ENCODE measurements at places on chromosomes 1 and 21.

- no peak overlapping the region for H3K4me3 ChIP-seq
- H3K27ac ChIP-seq: no peak overlapping the region
Measured at GRCh38 chr1:220966473-220966872, 87.2 kb downstream of the HLX start.

DNA sequence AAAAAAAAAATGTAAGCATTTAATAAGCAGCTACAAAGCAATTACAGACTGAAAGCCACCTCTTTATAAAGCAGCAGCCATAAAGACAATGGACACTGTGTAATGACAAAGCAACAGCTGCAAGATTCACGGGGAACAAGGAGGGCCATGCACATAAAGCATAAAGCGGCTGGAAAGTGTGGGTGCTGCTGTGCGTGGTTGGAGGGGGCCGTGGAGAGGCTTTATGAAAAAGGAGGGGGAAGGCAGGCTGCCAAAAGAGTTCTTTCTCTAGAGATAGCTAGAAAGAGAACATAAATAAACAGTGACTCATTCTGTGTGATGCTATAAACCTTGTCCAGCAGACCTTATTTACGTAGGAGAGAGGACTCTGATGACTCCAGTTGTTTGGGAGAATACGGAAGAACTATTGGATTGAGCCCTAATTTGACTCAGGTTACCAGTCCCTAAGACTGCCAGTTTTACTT is 49.3 kb downstream of the ADAMTS1 start:
- no peak overlapping the region for H3K27ac ChIP-seq
- DNase-seq: no peak
- H3K36me3 ChIP-seq: no peaks in the 10 kb centered on the region
- peak overlapping the region; percentile 0 for H3K4me3 ChIP-seq
- H3K27me3 ChIP-seq: peaks cover 4% of the 10 kb centered on the region

DNA sequence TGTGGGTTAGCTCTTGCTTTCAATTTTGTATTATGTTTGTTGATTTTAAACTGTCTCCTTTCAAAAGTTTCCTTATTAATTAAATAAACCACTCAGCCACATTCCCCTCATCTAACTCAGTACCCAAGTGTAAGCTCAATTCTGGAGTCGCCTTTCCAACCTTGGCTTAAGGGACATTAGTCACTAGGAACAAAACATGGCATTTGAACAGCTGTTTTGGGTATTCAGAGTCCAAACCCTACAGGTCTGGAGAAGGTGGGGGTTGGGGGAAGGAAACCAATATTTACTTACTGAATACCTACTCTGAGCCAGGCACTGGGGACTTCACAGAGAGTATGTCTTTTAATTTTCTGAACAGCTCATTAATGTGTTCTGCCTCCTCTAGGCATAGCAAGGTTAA is 117.2 kb upstream of the JUN start:
- H3K36me3 ChIP-seq: no peaks in the 10 kb centered on the region
- H3K27me3 ChIP-seq: no peaks in the 10 kb centered on the region
- H3K4me3 ChIP-seq: no peak overlapping the region
- peaks cover 53% of the 10 kb centered on the region for H3K4me1 ChIP-seq

DNA sequence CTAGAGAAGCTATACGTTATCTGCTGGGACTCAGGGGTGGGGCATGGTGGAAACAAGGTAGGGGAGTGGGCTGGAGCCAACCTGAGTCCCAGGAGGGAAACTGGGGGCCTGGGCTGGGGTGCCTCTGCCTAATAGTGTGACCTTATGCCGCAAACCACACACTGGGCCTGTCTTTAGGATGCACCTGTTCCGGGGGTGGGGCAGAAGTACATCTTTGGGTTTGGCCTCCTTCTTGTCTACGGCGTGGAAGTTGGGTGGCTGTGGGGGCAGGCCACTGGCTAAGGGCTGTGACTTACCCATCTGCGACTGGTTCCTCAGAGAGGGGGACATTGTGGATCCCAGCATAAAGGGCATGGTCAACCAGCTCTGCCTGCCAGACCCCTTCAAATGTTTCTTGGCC is 44.2 kb downstream of the FAAH start:
- no peak overlapping the region for H3K27ac ChIP-seq
- peaks cover 7% of the 10 kb centered on the region for H3K4me1 ChIP-seq
- H3K4me3 ChIP-seq: no peak overlapping the region
- no peaks in the 10 kb centered on the region for H3K36me3 ChIP-seq
- peaks cover 62% of the 10 kb centered on the region for H3K27me3 ChIP-seq
- no peak for DNase-seq

GRCh38 chr1:205719762-205720161 is 30.2 kb downstream of the NUCKS1 start:
- no peak overlapping the region for H3K27ac ChIP-seq
- no peaks in the 10 kb centered on the region for H3K4me1 ChIP-seq
- no peaks in the 10 kb centered on the region for H3K27me3 ChIP-seq
- peaks cover 46% of the 10 kb centered on the region for H3K36me3 ChIP-seq
- DNase-seq: no peak
- no peak overlapping the region for H3K4me3 ChIP-seq

- H3K27me3 ChIP-seq: no peaks in the 10 kb centered on the region
- H3K4me1 ChIP-seq: peaks cover 29% of the 10 kb centered on the region
- H3K4me3 ChIP-seq: peak overlapping the region; percentile 90
- H3K36me3 ChIP-seq: no peaks in the 10 kb centered on the region
Measured at GRCh38 chr1:155001425-155001674, 1.3 kb upstream of the ZBTB7B start.

- peaks cover 4% of the 10 kb centered on the region for H3K4me1 ChIP-seq
- no peak for DNase-seq
- H3K4me3 ChIP-seq: no peak overlapping the region
Measured at GRCh38 chr1:168317309-168317708, 36.6 kb downstream of the TBX19 start.

DNA sequence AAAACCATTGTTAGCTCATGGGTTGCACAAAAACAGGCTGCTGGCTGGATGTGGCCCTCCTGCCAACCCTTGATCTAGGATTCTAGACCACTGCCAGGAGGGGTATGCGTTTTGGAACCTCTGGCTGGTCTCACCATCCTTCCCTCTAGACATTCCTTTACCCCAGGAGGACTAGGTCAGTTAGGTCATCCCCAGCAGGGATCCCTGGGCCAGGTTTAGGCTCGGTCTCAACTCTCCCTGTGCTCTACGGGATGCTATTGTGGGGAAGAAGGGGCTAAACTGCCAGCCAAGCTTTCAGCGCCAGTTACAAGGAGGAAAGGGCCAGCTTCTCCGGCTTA is 22.7 kb downstream of the SLC2A1 start:
- H3K27ac ChIP-seq: peak overlapping the region; percentile 95
- no peak for DNase-seq
- peaks cover 52% of the 10 kb centered on the region for H3K4me1 ChIP-seq

DNA sequence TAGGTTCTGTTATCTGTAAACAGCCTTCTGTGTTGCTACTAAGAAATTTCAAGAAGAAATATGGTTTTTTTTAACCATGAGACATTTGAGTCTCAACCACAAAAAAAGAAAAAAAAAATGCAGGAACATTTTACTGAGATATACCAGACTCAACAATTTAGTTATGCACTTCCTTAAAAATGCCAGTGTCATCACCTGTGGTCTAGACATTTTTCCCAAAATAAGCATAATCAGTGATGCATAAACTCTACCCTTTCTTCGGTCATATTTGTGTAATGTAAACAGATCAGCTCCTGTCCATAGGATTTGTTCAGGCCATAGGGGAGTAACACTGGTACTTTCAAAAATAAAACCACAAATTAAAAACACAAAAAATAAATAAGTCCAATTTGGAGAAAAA is 122.6 kb upstream of the TNFSF4 start:
- no peak overlapping the region for H3K27ac ChIP-seq
- H3K27me3 ChIP-seq: no peaks in the 10 kb centered on the region
- H3K36me3 ChIP-seq: no peaks in the 10 kb centered on the region
- DNase-seq: no peak

DNA sequence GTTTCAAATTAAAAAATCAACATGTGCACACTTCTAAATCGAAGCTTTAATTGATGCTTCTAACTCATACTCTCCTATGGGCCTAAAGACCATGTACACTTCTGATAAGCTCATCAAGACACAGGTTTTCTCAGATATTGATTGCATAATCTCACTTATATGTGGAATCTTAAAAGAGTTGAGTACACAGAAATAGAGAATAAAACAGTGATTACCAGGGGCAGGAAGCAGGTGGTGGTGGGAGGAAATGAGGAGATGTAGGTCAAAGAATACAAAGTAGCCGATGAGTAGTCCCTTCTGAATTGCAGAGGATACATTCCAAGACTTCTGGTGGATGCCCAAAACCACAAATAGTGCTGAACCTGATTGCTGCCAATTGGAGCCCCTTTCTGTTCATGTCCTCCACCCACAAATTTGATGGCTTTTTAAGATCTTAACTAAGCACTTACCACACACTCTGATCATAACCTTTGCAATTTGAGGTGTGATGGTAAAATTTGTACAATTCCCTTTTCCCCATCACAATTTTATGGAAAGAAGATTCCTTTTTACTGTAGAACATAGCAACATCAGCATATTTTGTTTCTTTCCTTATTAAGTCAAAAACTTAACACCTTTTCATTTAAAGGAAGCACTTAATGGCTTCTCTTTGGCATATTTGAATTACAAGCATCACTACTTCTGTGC is 3.3 kb upstream of the CD1B start:
- no peaks in the 10 kb centered on the region for H3K27me3 ChIP-seq
- no peaks in the 10 kb centered on the region for H3K36me3 ChIP-seq

GRCh38 chr1:146012703-146013558 is 8.6 kb downstream of the HJV start:
- no peaks in the 10 kb centered on the region for H3K36me3 ChIP-seq
- peak overlapping the region; percentile 6 for H3K27ac ChIP-seq
- peaks cover 35% of the 10 kb centered on the region for H3K27me3 ChIP-seq
- no peak overlapping the region for H3K4me3 ChIP-seq
